Karpas-422 (cell line): ENCODE measurements at places on chromosomes 12 and 14.

GRCh38 chr14:100618318-100618693 lies 31.1 kb upstream of the BEGAIN start:
- DNase-seq: no peak

DNA sequence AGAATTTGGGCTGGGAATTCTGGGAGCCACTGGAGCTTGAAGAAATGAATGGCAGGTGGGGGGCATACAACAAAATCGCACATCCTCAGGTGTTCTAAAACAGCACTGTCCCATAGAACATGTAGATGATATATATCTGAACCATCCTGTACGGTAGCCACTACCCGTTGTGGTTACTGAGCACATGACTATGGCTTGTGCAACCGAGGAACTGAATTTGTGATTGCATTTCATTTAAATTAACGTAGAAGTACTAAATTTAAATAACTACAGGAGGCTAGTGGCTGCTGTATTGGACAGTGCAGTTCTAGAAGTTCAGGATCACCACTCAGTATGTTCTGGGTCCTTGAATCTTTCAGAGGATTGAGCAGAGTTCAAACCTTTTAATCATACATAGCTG lies 172.4 kb downstream of the PHETA1 start:
- no peak for DNase-seq

DNA sequence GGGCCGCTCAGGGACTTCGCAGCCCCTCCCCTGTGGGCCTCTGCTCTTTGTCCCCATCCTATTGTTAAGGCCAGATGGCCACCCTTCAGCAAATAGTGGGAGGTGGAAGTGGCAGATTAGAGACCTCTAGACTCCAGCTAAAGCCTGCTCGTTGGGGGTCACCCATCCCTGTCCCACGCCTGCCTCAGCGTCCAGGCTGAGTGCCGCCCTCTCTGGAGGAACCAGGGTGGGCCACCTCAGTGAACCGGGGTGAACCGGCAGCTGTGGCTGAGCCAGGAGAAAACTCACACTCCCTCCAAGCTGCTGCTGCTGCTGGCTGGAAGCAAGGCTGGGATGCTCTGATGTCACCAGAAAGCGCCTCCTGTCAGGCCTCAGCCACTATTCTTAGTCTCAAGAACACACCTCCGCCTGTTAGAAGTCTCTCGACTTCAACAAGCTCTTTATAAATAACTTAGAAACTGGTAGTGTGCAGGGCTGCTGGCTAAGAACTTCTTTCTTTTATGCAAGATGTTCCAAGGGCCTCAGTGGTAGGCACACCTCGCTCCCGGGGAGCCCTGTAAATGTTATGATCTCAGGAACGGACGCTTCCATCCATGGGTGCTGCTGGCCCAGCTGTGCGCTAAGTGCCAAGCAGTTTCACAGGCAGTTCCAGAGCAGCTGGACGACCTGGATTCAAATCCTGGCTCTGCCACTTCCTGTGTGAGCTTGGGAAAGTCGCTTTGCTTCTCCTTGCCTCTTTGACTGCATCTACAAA lies 19.8 kb upstream of the TESC start:
- DNase-seq: peak; percentile 78

DNA sequence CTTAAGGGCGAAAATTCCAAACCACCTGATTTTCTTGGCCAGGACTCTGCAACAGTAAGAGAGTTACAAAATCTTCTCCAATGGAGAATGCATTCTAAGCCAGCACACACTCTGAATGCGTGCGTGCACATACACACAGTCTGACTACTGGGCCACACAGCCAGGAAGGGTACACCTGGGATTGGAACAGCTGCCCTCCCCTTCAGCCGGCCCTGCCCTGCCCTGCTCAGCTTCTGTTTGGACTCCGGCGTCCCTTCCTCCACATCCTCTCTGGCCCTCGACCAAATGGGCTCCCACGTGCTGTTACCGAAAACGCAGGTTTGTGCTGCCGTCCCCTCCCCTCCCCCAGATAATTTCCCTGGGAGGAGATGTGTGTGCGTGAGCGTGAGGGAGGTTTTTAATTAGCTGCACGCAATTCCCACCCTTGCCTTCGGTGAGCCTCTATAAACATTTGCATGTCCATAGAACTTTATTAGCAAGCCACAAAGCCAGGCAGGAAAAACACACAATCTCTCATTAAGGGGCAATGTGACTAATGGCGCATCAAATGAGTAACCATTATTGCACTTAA lies 43.0 kb downstream of the CCNK start:
- DNase-seq: no peak

GRCh38 chr14:106551265-106551664 lies 1024.9 kb downstream of the TMEM121 start:
- peak; percentile 70 for DNase-seq

DNA sequence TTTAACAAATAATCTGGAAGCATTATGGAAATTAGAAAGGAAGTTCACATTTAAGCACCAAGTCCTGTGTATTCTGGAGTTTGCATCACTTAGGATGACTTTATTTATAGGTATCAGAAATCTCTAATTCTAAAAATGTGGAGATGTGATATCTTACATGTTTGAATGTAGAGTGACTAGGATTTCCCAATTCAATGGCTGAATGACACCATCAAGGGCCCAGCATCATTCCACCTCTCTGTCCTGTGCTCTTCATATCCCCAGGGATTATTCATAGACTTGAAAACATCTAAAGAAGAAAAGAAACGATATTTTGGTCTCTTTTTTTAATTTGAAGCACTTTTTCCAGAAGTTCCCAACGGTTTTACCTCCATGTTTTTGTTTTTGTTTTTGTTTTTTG lies 15.2 kb upstream of the METAP2 start:
- DNase-seq: no peak

DNA sequence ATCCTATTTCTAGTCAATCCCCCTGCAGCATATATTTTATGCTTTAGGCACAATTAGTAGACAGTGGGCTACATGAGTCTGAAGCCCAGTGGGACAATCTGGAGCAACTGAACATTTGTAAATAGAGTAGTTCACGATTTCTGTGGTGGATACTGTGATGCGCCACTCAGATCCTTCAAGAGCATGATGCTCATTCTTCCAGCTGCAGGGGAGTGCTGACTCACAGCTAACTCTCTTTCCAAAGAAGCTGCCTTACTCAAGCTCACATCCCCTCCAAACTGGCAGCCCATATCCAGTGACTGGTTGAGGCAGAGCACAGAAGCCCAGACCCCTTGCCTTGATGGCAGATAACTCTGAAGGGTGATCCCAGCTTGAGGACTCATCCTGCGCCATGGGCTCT lies 224.2 kb upstream of the EEA1 start:
- no peak for DNase-seq

DNA sequence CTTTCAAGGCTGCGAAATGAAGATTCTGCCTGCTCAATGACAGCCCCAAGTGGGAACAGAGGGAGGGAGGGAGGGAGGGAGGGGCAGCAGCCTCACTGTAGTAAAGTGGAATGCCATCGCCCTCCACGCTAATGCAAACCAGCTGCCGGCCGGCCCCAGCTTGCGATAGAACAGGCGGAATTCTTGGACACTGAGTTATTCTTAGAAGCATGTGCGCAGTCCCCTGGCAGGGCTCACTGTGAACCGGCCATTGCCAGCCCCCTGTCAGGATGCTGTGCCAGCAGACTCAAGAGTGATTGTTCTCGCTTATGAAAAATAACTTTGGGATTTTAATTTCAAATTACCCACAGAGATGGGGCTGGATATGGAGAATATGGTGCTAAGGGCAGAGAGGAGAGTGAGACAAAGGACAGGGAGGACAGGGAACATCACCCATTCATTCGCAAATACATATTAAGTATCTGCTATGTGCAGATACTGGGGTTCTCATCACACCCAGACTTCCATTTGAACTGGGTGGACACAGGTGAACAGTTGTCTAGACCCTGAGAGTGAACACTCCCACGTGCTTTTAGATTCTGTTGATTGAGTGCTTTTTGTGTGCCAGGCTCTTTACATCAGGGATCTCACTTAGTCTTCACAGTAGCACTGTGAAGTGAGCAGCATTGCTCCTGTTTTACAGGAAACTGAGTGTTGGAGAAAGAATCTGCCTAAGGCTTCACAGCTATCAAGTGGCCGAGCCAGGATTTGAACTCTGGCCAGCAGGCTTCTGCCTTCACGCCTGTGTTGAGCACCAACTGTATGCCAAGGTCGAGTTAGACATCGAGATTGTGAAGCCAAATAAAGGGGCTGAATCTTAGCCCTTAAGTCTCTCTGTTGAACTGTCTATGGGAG lies 192.9 kb downstream of the C12orf75 start:
- DNase-seq: no peak

GRCh38 chr14:63777024-63777423 lies 49.2 kb upstream of the SGPP1 start:
- DNase-seq: no peak

DNA sequence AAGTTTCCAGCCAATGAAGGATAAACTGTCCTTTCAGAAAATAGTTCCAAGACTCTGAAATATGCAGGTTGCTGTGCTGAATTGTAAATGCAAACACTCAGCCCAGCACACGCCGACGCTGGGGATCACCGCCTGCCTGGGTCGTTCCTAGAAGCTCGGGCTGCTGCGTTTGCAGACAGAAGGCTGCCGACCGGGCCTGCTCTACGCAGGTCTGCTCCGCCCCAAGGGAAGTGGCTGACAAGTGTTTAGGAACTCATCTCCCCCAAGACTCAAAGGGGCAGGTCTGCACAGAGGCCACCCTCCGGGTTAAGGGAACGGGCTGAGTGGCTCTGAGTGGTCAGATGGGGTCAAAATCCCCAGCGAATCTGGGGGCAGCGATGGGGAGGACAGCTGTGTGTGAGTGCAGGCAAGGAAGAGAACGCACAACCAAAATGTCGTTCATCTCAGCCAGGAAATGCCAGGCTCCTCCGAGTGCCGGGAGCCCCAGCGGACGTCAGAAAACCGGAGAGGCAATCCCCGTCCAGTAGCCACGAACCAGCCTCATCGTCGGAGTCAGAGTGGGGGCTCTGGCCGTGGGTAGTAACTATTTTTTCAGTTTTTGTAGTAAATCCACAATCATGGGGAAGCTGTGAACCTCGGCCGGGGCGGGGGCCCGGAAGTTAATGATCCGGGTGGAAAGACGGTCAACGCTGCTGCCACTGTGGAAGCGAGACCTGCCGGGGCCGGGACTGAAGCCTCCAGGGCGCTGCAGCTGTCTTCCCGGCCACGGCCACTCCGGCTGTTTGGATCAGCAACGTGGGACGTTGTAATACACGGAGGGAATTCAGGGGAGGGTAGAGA lies 6.0 kb downstream of the GALNT9 start:
- no peak for DNase-seq

- no peak for DNase-seq
Observed at GRCh38 chr14:63523735-63524426, 19.3 kb downstream of the PPP2R5E start.

DNA sequence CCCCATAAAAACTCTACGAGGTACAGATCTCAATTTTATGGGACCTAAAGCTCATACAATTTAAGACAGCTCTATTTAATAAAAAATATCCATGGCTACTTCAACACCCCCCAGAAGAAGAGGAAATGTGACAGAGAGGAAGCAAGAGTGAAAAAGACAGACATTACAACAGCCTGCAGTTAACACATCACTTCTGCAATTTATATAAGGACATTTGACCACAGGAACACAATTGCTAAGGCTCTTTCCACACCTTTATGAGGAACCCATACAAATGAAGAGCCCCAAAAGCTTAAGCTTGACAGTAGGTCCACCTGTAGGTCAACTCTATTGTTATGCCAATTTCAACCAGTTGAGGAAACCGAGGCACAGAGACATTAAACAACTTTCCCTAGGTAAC lies 5.6 kb downstream of the OR10P1 start:
- DNase-seq: peak; percentile 52

DNA sequence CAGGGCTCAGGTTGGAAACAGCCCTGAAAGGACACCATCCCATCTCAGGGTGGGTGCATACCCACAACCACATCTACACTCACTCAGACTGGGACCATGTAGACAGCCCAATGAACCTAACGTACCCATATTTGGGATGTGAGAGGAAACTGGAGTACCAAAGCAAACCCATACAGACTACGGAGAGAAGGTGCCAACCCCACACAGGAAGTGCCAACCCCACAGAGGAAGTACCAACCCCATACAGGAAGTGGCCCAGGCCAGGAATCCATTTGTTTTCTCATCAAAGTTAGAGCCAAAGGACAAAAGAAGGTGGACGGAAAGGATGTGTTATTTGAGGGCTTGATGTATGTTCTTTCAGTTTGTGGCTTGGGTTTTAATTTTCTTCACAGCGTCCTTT lies 19.5 kb upstream of the SPIC start:
- DNase-seq: peak; percentile 42

GRCh38 chr12:32205731-32206130 lies 99.1 kb downstream of the BICD1 start:
- no peak for DNase-seq

- no peak for DNase-seq
Observed at GRCh38 chr12:70983692-70984091, 63.2 kb upstream of the PTPRR start.

DNA sequence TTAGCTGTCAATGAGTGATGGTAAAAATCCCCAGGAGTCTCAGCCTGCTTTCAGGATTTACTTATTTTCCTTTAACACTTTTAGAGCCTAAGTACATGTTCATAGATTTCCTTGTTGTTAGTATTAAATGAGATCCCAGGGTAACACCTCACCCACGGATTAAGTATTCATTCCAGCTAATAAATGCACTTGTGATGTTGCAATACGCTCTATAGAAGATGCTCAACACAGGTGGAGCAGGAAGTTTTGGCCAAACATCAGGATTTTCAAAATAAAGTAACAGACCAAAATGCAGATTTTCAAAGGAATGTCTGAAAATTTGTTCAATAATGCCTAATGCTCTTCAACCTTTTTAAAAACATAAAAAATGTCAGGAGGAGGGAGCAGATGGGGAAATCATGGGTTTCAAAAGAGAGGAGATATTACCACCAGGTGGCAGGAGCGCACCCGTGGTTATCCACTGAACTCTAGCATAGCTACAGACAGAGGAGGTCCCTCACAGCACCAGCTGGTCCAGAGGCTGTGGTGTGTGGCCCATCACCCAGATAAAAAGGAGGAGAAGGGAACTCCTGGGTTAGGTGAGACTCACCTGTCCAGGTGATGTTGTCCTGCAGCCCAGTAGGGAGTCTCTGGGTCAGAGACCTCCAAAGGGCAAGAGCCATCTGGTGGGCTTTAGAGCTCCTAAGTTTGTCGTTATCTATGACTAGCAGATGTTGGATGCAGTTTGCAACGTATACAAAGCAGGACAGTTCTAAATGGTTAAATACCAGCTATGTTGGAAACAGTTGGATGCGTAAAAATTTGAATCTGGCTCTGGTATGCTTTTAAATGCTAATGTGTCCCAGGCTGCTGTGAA lies 1158.4 kb upstream of the TMEM132C start:
- DNase-seq: peak; percentile 79

- no peak for DNase-seq
Observed at GRCh38 chr14:69879175-69880043, at the start of gene SMOC1. Gene SMOC1 (plus strand): TSS chr14:69879416. CDS start chr14:69879679, 263 bp downstream.

- peak; percentile 34 for DNase-seq
Observed at GRCh38 chr12:121590476-121591143, 9.8 kb upstream of the KDM2B start.

DNA sequence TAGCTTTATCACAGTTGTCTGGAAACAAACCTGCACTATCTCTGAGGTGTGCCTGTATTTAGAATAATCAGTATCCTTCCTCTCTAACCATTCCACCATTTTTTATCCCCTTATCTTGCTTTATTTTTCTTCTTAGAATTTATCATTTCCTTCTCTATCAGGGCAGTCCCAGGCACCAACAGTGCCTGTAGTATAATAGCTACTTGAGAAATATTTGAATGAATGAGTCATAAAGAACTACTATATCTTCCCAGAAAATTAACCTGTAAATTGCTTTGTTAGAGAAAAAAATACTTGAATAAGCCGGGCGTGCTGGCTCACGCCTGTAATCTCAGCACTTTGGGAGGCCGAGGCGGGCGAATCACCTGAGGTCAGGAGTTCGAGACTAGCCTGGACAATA lies 21.2 kb upstream of the FOXJ2 start:
- no peak for DNase-seq

GRCh38 chr14:87122166-87122565 lies 870.8 kb downstream of the GALC start:
- peak; percentile 86 for DNase-seq
